ENCODE measurements at places on chromosomes 4 and X.

- DNase-seq, result peak; percentile 89
Measured at GRCh38 chr4:40749717-40750460, at the start of gene NSUN7. TSS of gene NSUN7 (plus strand) at chr4:40749955. CDS start at chr4:40750694, 739 bp downstream.

DNA sequence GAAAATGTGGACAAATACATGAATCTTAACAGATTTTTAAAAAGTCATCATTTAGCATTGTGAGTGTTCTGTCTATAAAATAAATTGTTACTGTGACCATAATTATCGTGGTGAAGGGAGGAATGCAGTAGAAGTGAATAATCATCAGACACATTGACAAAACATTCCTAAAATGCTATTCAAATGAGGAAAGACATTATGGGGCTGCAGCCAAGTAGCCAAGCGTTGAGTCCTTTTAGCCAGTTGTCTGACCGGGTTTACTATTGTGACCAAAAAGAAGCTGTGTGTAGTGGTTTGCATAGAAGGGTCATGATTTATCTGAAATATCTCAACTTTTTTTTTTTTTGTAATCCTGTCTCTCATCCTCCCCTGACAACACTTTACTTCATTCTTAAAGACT, 19.5 kb downstream of the WWC2 start:
- DNase-seq, result no peak

GRCh38 chr4:99043346-99043745, 45.2 kb downstream of the ADH5 start:
- no peak for DNase-seq

GRCh38 chr4:78312989-78313753, 238.4 kb upstream of the ANXA3 start:
- DNase-seq, result no peak

DNA sequence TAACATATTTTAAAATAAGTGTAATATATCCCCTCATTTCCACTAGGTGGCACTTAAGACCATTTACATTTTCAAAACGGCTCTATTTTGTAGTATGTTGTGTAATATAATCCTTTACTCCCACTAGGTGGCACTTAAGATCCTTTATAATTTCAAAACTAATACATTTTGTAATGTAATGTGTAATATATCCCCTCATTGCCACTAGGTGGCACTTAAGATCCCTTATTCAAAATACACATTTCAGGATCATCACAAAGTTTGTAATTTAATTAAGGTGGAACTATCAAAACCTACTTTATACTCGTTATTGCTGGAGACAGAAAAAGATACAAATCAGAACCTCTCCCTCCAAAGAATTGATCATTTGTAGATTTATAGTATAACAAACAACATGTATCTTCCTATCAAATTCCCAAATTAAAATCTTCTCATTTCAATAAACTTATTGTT, 132.5 kb downstream of the ARHGAP6 start:
- DNase-seq, result no peak

DNA sequence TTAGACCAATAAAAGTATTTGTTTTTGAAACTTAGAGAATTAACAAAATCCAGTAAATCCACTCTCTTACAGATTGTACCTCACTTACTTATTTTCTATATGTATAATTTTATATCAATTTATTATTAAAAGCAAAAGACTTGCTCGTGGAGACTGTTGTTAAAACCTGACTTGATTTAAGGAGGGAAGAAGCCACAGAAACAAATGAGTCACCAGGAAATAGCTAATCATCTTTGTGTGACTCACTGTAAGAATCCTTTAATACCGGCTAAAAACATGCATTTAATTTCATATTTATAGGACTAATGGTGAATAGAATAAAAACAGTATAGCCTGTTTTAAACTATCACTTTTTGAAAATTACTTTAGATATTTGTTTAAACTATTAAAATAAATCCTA, 29.9 kb upstream of the UBE2NL start:
- no peak for DNase-seq

DNA sequence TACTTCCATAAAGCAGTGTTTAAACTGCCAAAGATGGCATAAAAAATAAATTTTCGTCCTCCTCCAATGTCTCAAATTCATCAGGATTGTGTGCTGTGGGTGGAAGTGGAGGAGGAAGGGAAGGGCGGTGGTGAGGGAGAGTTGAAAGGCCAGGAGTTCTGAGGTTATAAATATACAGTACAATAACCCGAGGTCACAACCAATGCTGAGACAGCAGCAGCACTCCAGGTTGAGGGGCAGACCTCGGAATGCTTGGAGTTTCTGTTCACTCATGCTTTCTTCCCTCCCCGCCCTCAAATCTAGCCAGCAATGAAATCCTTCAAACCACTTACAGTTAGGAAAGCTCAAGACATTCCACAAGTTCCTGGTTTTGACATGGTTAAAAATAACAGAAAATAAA, 134.0 kb upstream of the SMAD1 start:
- DNase-seq, result no peak

GRCh38 chr4:124331781-124332180, 380.8 kb downstream of the ANKRD50 start:
- DNase-seq, result no peak

GRCh38 chrX:95325185-95325584, 1359.5 kb upstream of the DIAPH2 start:
- DNase-seq, result no peak

GRCh38 chr4:19156786-19157185, 1094.9 kb upstream of the SLIT2 start:
- no peak for DNase-seq

DNA sequence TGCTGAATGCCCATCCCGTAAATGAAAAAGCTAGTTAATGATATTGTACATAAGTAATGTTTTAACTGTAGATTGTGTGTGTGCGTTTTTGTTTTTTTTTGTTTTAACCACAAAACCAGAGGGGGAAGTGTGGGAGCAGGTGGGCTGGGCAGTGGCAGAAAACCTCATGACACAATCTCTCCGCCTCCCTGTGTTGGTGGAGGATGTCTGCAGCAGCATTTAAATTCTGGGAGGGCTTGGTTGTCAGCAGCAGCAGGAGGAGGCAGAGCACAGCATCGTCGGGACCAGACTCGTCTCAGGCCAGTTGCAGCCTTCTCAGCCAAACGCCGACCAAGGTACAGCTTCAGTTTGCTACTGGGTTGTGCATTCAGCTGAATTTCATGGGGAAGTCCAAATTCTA, at the start of gene SPP1:
SPP1 (plus strand) TSS at position 249 of the 400 bp plus-strand sequence. CDS start 1,182 bp downstream, outside the sequence.
- no peak for DNase-seq

DNA sequence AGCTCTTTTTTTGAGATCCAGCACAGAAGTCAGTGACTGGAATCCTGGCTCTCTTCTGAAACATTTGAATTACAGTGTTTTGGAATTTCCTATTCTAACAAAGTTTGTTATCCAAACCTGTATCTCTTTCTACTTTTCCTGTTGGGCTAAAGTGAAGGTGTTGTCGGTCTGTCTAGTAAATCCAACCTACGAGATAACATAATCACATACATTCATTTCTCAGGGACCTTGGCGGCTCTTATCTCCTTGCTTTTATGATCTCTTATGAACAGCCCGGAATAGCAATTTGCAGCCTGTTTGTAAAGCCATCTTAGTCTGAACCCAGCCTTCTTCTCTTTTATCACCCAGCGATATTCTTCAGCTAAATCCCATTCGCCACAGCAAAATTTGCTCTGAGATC, 14.5 kb downstream of the PPARGC1A start:
- DNase-seq, result no peak

DNA sequence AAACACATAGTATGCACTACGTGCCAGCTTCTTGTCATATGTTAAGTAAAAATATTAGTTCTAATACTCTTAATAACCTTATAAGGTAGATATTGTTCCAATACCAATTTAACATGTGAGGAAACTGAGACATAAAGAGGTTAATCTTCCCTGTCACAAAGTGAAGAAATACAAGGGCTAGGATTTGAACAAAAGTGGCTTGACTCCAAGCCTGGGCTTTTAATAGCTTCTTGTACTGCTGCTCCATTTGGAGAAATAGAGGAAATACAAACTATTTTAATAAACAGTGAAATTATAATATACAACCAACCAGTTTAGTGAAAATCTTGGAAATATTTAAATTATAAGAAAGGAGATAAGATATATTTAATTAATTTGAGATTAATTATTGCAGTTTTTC, 33.2 kb downstream of the TLL1 start:
- no peak for DNase-seq

- DNase-seq, result no peak
Measured at GRCh38 chr4:65646136-65646535, 24.2 kb downstream of the EPHA5 start.

DNA sequence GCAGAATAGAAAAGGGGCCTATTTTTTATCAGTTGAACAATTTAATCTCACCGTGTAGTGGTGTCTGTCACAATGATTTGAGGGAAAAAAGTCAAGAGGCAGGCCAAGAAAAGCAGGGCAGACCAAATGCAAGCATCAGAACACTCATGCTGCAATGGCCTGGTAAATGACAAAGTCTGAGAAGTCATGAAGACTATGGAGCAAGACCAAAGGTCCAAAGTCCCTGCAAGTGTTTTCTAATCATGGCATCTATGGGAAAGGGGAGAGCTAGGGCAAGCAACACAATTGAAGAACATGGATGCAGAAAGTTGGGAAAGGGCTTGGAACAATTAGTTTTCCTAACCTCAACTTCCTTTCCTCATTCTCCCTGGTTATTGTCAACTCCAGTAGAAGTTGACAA, 147.7 kb upstream of the TLL1 start:
- DNase-seq, result no peak

GRCh38 chr4:815464-816146, 10.3 kb downstream of the CPLX1 start:
- DNase-seq, result no peak

DNA sequence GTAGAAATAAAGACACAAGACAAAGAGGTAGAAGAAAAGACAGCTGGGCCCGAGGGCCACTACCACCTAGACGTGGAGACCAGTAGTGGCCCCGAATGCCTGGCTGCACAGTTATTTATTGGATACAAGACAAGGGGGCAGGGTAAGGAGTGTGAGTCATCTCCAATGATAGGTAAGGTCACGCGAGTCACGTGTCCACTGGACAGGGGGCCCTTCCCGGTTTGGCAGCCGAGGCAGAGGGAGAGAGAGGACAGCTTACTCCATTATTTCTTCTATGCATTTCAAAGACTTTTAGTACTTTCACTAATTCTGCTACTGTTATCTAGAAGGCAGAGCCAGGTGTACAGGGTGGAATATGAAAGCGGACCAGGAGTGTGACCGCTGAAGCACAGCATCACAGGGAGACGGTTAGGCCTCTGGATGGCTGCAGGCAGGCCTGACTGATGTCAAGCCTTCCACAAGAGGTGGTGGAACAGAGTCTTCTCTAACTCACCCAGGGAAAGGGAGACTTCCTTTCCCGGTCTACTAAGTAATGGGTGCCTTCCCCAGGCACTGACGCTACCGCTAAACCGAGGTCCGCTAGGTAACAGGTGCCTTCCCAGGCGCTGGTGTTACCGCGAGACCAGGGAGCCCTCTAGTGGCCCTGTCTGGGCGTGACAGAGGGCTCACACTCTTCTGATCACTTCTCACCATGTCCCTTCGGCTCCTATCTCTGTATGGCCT, 44.9 kb downstream of the ZBTB49 start:
- DNase-seq, result peak; percentile 71

- no peak for DNase-seq
Measured at GRCh38 chrX:2595258-2595657, 94.5 kb upstream of the DHRSX start.

Data from WERI-Rb-1 (cell line).